ENCODE measurements at places on chromosomes 5 and 9.

DNA sequence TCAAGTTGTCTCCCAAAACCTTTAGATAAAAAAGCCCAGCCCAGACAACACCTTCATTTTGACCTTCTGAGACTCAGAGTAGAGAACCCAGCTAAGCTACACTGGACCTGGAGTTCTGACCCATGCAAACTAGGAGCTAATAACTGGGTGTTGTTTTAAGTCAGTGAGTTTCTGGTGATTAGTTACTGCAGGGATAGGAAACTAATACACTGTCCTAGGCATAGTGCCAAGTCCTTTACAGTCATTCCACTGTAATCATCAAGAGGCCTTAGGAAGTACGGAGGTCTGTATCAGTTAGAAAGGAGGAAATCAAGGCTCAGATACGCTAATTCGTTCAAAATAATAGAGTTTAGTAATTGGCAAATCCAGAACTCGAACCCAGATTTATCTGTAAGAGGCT, 197.9 kb downstream of the KCTD16 start:
- DNase-seq: no peak

- DNase-seq: no peak
Observed at GRCh38 chr9:17967731-17968130, 388.9 kb downstream of the SH3GL2 start.

- DNase-seq: peak; percentile 13
Observed at GRCh38 chr5:96752341-96753016, 55.3 kb downstream of the ERAP1 start.

GRCh38 chr5:111386832-111387162, 125.5 kb downstream of the STARD4 start:
- no peak for DNase-seq

GRCh38 chr5:139919308-139919707, 123.7 kb downstream of the PSD2 start:
- no peak for DNase-seq

Measured in CD4-positive, alpha-beta T cell treated with Interferon alpha-2 for 1 hour (primary cell).